ENCODE measurements at places on chromosomes 12 and 14.

GRCh38 chr12:108837239-108837638, 20.1 kb downstream of the SSH1 start:
- DNase-seq = no peak

GRCh38 chr14:24389226-24389848, 9.5 kb upstream of the NYNRIN start:
- no peak for DNase-seq

DNA sequence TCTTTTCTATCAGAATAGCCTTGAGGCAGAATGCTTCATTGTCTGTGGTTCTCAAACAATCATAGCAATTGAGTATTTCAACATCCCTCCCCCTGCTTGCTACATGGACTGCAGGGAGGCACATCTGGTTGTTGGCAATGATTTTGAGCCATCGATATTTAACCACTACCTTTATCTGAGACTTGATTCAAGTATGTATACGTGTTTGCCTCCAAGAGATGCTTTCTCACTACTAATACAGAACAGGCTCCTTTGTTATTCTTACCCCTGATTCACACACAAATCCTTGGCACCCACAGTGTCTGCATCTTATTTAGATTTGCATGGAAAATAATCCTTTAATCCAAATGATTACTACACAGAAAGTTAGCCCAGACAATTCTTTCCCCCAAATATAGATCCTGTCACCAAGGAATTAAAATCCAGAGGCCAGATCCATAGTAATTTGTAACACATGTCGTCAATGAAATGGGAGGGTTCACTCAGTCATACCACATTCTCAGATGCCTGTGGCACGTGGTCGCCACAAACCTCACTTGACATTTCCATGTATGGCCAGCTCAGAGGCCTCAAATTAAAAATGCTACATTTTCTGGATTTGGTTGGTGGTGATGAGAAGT, 199.3 kb downstream of the ITPR2 start:
- DNase-seq = no peak

GRCh38 chr12:46087916-46088439, 97.6 kb upstream of the SCAF11 start:
- no peak for DNase-seq

- peak; percentile 52 for DNase-seq
Measured at GRCh38 chr14:105021656-105022275, 883 bp upstream of the CDCA4 start.

DNA sequence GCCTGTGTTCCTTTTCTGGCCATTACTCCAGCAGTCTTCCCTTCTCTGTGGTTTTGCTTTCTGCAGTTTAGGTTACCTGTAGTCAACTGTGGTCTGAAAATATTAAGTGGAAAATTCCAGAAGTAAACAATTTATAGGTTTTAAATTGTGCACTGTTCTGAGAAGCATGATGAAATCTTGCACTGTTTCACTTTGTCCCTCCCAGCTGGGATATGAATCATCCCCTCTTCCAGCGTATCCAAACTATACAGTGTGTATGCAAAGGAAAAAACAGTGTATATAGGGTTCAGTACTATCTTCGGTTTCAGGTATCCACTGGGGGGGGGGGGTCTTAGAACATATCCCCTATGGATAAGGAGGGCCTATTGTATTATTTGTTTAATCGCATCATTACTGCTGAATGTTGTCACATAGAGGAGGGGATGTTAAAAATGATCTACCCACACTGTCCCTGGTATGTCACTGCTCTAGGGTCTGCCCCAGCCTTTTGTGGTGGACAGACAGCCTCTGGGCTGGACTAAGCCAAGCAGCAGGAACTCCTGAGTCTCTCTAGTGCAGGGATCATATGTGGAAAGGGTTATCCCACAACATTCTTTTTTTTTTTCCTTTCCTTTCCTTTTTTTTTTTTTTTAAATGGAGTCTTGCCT, 109.1 kb upstream of the MAX start:
- DNase-seq = no peak

Data from activated CD8-positive, alpha-beta T cell treated with anti-CD3 and anti-CD28 coated beads, Interleukin-2, amount 10 ng/mL, durations not matched to agents 7 days and 5 days (primary cell).